G401 (cell line): ENCODE measurements at places on chromosomes 1 and 21. TPM values are rescaled to one million over a fixed set of nuclear protein-coding genes. Genes with fewer than 3 reads are reported as not detected.

BCAR3 gene
- 2.3 and 3.3 TPM in 2 replicates for total RNA-seq

EMC1 gene
- total RNA-seq = 63.9 and 65.0 TPM in 2 replicates

HECTD3 gene
- 10.9 and 18.5 TPM in 2 replicates for total RNA-seq

SPRR1B gene
- total RNA-seq = not detected in 2 replicates

DNA sequence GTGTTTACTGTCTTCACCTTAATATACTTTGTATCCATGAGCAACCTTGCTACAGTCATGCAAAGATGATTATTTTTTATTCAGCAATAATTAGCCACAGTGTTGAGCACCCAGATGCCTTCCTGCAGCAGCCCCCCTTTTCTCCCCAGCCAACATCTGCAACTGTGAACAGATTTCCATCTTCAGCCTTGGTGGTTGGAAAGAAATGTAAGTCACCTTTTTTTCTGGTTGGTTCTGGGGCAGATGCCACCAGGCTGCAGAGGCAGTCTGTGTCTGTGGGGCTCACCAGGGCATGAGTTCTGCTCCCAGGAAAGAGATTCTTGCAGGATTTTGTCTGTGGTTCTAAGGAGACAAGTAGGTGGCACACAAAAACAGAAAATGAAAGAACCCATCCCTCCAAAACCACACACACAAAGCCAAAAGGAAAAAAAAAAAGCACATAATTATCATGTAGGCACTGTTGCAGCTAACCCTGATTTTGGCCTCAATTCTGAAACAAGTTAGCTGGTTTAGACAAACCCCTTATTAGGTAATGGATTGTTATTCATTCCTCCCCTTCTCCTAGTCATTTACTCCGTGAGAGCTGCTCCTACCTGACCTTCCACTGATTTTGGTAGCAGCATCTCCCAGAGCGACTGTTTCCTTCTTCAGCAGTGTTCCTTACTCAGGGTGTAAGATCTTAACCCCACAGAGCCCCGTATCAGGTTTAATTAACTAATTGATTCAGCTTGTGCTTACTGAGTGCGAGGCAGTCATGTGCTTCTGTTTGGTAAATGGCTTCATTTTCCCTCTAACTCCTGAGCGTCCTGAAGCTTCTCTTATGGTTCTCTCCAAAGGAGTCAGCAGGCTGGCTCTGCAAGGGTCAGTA is 36.5 kb downstream of the GALNT2 start:
- DNase-seq = no peak

DNA sequence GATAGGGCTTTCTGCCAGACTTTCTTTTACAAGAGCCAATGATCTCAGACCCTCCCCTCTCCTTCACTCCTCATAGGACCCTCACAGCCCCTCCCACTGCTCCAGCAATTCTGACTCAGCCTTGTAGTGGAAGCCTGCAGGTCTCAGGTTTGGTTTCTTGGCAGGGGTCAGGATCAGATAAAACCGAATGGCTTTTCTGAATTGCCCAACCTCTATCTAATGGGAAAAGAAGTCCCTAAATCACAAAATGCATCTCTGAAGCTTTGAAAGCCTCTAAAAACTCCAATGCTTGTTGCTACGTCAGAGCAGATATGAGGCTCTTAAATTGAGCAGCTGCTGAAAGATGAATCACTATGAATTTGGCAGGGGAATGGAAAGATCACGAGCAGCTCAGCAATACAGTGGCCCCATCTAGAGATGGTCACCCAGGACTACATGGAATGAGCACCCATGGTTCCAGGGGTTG is 74.5 kb downstream of the NID1 start:
- no peak for DNase-seq

GRCh38 chr1:31651766-31652165 is 7.1 kb upstream of the PEF1 start:
- DNase-seq = no peak

GRCh38 chr1:178704833-178705232 is 20.2 kb upstream of the RALGPS2 start:
- no peak for DNase-seq

DNA sequence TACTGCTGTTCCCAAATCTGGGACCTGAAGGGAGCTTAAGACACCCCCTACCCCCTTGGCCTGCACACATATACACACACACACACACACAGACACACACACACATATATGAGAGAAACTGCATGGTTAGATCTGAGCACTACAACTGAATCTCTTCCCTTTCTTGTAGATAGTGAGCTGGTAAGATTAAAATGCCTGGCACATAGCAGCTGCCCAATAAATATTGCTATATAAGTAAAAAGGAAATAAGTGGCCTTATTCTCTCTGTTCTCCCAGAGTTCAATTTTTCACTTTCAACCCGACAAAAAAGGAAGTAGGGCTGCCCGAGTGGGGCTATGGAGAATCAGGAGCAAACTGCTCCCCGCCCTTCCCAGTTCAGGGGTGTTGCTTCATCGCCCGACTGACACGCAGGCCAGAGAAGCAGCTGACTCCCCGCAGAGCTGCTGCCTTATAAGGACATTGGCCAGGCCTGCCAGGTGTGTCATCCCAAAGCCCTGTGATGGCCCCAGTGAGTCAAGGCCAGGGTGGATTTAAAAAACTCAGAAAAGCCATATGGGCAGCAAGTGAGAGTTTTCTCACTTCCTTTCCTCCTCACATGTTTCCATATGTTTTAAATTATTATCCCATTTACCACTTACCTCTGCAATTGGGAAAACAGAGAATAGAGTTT is 106.5 kb upstream of the SLC44A3 start:
- DNase-seq = peak; percentile 14

DNA sequence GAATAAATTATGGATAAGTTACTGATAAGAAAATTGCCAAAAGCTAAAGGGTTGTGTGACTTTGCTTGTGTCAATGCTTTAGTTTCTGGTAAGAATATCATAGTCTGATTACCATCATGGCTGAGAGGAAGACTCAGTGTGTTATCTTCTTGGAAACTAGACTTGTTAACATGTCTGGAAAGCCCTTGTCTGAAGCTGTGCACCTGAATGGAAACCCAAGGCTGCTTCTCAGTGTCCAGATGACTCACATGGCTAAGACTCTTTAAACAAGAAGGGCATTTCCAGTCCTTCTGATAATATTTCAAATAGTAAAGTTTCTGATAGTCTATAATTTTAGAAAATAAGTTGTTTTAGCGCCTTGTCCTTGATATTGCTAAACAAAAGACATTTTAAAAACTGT is 1092.7 kb downstream of the PLA2G4A start:
- no peak for DNase-seq

DNA sequence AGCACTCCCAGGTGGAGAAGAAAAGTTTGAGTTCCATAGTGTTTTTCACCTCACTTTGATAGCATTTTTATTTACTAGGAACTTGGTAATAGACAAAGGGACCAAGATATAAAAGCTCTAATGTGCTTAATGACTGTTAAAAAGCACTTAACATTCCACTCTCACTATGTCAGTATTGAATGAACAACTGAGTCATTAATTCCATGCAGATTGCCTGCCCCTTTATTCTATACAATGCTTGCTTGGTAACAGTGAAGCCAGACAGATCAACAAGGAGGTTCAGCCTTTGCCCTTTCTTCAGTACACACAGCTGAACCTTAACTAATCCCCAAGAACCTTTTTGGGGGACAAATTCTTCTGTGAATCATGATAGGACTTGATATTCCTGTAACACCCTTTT is 425.5 kb downstream of the NUF2 start:
- no peak for DNase-seq

- DNase-seq = no peak
Observed at GRCh38 chr1:56686169-56686568, 41.1 kb downstream of the PRKAA2 start.

- DNase-seq = no peak
Observed at GRCh38 chr1:41862384-41863221, 56.1 kb downstream of the HIVEP3 start.

- no peak for DNase-seq
Observed at GRCh38 chr1:43376723-43377235, 9.0 kb upstream of the ELOVL1 start.

- no peak for DNase-seq
Observed at GRCh38 chr1:209855006-209855405, 27.2 kb downstream of the UTP25 start.

DNA sequence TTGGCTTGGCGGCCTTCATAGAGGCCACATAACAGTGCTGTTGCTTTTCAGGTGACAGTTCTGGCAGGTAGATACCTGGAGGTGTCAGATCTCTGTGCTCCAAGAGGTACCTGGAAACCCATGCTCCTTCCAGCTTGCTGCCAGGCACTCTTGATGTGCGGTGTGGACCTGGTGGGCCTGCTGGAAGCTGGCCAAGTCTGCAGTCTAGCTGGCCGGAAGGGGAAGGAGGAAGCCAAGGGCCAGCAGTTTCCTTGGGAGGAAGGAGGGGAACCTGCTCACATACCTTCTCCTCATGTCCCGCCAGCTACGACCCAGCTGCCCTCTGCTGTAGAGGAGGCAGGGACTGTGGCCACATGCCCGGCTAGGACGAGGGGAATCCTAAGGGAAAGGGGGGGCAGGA is 166.4 kb upstream of the AJAP1 start:
- DNase-seq = no peak
